Transverse colon (tissue), 4 donors: ENCODE measurements at places on chromosomes 3 and 15. TPM values are rescaled to one million over a fixed set of nuclear protein-coding genes. Genes with fewer than 3 reads are reported as not detected.

Gene AHSG
- not detected for total RNA-seq

- H3K36me3 ChIP-seq: no peaks in the 10 kb centered on the region
- H3K27me3 ChIP-seq: peaks cover 3% of the 10 kb centered on the region
- no peaks in the 10 kb centered on the region for H3K4me1 ChIP-seq
- no peak for DNase-seq
Observed at GRCh38 chr3:135792858-135793475, 172.6 kb upstream of the PPP2R3A start.

DNA sequence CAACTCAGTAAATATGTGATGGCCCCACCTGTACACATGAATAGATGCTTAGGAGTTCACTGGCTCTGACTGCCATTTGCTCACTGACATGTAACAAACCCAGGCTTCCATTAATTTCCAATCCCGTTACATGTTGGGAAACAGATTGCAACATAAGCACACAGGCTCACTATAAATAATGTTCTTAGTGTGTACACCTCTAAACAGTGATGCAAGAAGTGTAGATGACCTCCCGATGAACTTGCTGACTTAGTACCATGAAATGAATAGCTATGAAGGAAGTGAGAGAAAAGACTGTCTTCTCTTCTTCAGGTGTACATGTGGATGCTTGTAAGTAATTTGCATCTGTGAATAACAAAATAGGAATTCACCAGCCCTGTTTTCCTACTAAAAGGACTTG is 21.4 kb upstream of the FSIP1 start:
- H3K4me1 ChIP-seq: no peaks in the 10 kb centered on the region
- H3K27me3 ChIP-seq: no peaks in the 10 kb centered on the region
- H3K27ac ChIP-seq: no peak overlapping the region
- DNase-seq: no peak

GRCh38 chr15:99052205-99052604 is 44.6 kb upstream of the PGPEP1L start:
- H3K27me3 ChIP-seq: no peaks in the 10 kb centered on the region
- H3K4me1 ChIP-seq: no peaks in the 10 kb centered on the region
- no peak overlapping the region for H3K27ac ChIP-seq
- no peaks in the 10 kb centered on the region for H3K36me3 ChIP-seq
- H3K4me3 ChIP-seq: no peak overlapping the region

DNA sequence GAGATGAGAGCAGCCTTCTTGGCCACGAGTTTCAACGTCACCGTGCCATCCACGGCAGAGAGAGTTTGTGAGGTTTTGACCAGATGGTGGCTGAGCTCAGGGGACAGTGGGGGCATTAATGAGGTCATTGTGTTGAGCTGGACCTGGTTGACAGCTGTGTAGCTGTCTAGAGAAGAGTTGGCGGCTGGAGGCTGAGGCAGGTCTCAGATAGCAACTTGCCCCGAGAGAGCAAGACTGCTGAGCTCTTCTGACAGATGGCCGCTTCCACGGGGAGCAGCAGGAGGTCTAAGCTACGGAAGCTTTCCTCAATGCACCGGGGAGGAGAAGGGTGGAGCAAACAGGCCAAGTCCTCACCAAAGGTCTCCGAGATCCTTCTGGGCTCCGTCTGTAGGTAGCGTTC is 44.8 kb upstream of the EIF5A2 start:
- H3K27ac ChIP-seq: no peak overlapping the region
- no peaks in the 10 kb centered on the region for H3K27me3 ChIP-seq
- no peaks in the 10 kb centered on the region for H3K4me1 ChIP-seq

DNA sequence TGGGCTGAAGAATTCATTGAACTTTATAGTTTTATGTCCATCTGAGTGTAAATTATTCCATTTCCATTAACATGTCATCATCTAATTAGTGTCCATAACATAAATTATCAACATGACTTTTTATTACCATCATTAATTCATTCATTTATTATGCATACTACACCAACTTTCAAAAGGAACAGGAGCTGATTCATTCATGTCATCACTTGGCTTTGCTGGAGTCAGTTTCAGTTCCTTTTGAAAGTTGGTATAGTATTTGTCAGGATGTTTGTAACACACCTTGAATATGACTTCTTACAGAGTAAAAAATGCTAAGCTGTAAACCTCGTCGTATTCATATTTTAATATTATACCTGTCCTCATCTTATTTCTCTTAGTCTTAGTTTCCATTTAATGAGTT is 298.0 kb upstream of the RBMS3 start:
- H3K27me3 ChIP-seq: no peaks in the 10 kb centered on the region
- DNase-seq: no peak
- H3K36me3 ChIP-seq: no peaks in the 10 kb centered on the region
- H3K4me1 ChIP-seq: no peaks in the 10 kb centered on the region
- H3K27ac ChIP-seq: no peak overlapping the region
- H3K4me3 ChIP-seq: no peak overlapping the region

DNA sequence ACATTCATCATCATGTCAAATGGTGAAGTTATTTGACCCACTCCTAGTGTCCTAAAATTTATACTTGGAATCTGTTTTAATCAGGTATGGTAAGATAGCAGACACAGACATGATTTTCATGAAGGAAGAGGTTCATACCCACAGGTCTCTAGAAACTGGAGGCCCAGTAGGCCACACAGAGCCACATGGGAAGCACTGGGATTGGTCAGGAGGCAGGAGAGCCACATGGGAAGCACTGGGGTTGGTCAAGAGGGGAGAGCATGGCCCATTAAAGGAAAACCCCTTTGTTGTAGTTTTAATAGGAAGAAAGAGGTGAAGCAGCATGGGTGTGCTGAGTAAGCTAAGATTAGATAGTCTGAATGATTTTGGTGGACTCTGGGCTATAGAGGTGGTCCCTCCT is 356.9 kb downstream of the MFSD1 start:
- H3K36me3 ChIP-seq: no peaks in the 10 kb centered on the region
- no peaks in the 10 kb centered on the region for H3K4me1 ChIP-seq
- H3K27ac ChIP-seq: no peak overlapping the region
- H3K27me3 ChIP-seq: no peaks in the 10 kb centered on the region

Gene HESX1
- total RNA-seq: not detected

GRCh38 chr15:97504031-97504792 is 456.3 kb upstream of the ARRDC4 start:
- H3K27ac ChIP-seq: no peak overlapping the region
- H3K4me1 ChIP-seq: no peaks in the 10 kb centered on the region
- DNase-seq: no peak
- H3K36me3 ChIP-seq: no peaks in the 10 kb centered on the region

DNA sequence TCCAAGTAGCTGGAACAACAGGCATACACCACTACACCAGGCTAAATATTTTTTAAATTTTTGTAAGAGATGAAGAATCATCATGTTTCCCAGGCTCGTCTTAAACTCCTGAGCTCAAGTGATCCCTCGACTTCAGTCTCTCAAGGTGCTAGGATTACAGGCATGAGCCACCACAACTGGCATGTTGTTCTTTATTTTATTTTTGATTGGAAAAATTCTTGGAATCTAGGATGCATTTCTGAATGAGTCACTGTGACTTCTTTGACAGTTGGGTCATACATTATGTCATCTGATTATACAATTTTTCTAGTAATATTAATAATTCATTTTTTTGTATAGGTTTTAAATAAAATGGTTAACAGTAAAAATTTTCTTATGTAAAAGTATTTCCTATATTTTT is 870.2 kb downstream of the SI start:
- H3K4me3 ChIP-seq: no peak overlapping the region
- DNase-seq: no peak
- H3K27ac ChIP-seq: no peak overlapping the region
- H3K4me1 ChIP-seq: no peaks in the 10 kb centered on the region
- H3K36me3 ChIP-seq: no peaks in the 10 kb centered on the region
- no peaks in the 10 kb centered on the region for H3K27me3 ChIP-seq

Gene KCTD6
- total RNA-seq: 15.0 TPM

DNA sequence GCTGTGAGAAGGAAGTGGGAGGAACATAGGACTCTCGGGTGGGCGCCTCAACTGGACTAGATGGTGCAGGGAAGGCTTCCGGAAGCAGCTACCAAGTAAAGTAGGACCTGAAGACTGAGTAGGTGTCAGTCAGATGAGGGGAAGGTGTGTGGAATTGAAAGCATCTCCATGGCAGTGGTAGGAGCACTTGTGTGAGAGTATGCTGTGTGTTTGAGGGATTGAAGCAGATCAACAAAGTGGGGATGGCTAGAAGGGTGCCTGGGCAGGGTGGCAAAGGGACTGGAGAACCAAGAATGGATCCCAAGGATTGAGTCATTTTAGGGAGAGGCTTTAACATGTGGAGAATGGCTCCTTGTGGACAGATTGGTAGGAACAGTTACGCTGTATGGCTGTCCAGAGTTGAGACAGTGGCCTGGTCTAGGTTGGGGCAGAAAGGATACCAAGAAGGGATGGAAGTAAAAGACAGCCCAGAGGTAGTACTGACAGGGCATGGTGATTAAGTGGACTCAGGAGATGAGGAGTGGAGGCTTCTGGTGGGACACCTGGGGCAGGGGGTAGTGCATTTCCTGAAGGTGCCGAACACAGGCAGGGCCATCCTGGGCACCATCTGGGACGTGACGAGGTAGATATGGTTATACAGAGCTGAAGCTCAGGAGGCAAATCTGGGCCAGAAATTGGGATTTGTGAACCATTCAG is 1.5 kb downstream of the UQCC5 start:
- peak overlapping the region; percentile 90 for H3K27ac ChIP-seq
- DNase-seq: no peak
- H3K27me3 ChIP-seq: no peaks in the 10 kb centered on the region
- H3K36me3 ChIP-seq: peaks cover 7% of the 10 kb centered on the region

- no peak for DNase-seq
- peaks cover 10% of the 10 kb centered on the region for H3K4me1 ChIP-seq
- H3K4me3 ChIP-seq: no peak overlapping the region
Observed at GRCh38 chr3:124797426-124797945, 67.2 kb downstream of the UMPS start.

- H3K4me3 ChIP-seq: no peak overlapping the region
- H3K36me3 ChIP-seq: no peaks in the 10 kb centered on the region
- H3K27me3 ChIP-seq: no peaks in the 10 kb centered on the region
- no peaks in the 10 kb centered on the region for H3K4me1 ChIP-seq
- no peak for DNase-seq
Observed at GRCh38 chr3:96202181-96202580, 612.2 kb upstream of the EPHA6 start.

GRCh38 chr3:77536038-77536775 is 496.3 kb downstream of the ROBO2 start:
- H3K27ac ChIP-seq: no peak overlapping the region
- no peaks in the 10 kb centered on the region for H3K27me3 ChIP-seq
- H3K4me3 ChIP-seq: no peak overlapping the region
- H3K4me1 ChIP-seq: no peaks in the 10 kb centered on the region

- no peaks in the 10 kb centered on the region for H3K36me3 ChIP-seq
- no peak for DNase-seq
- no peak overlapping the region for H3K4me3 ChIP-seq
Observed at GRCh38 chr15:88447206-88447605, 20.0 kb downstream of the MRPL46 start.

Gene ALPK3
- total RNA-seq: 3.8 TPM

- H3K27ac ChIP-seq: no peak overlapping the region
- no peak overlapping the region for H3K4me3 ChIP-seq
- peaks cover 9% of the 10 kb centered on the region for H3K4me1 ChIP-seq
- no peaks in the 10 kb centered on the region for H3K36me3 ChIP-seq
- H3K27me3 ChIP-seq: no peaks in the 10 kb centered on the region
Observed at GRCh38 chr3:15107075-15107947, 8.4 kb upstream of the RBSN start.

- no peak for DNase-seq
- H3K27me3 ChIP-seq: no peaks in the 10 kb centered on the region
- no peaks in the 10 kb centered on the region for H3K36me3 ChIP-seq
- no peaks in the 10 kb centered on the region for H3K4me1 ChIP-seq
Observed at GRCh38 chr3:194937882-194938321, 252.2 kb downstream of the FAM43A start.

Gene DUOX1
- total RNA-seq: 0.14 TPM

Gene TGM5
- not detected for total RNA-seq

DNA sequence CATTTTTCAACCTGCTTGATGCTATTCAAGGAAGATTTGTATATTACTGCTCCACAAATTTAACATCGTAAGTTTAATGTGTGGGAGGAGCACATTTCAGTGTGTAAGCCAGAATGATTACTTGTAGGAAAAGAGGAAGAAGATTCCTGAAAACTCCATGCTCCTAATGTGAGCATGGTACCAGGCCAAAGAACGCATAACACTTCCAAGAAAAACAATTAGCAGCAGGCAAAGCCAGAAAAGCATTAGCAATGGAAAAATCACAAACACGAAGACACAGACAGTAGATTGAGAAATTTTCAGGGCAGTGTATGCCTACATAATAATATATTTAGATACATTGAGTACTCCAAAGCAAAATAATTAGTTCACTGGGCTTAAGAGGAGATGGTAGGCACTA is 96.6 kb upstream of the CBLB start:
- peaks cover 11% of the 10 kb centered on the region for H3K4me1 ChIP-seq
- no peak overlapping the region for H3K4me3 ChIP-seq
- no peak for DNase-seq
- H3K27ac ChIP-seq: no peak overlapping the region
- no peaks in the 10 kb centered on the region for H3K36me3 ChIP-seq

Gene TYRO3
- total RNA-seq: 0.82 TPM

- no peak for DNase-seq
- no peak overlapping the region for H3K4me3 ChIP-seq
- no peaks in the 10 kb centered on the region for H3K27me3 ChIP-seq
- H3K27ac ChIP-seq: no peak overlapping the region
- H3K4me1 ChIP-seq: peaks cover 6% of the 10 kb centered on the region
Observed at GRCh38 chr15:41553731-41554130, 5.3 kb upstream of the TYRO3 start.

DNA sequence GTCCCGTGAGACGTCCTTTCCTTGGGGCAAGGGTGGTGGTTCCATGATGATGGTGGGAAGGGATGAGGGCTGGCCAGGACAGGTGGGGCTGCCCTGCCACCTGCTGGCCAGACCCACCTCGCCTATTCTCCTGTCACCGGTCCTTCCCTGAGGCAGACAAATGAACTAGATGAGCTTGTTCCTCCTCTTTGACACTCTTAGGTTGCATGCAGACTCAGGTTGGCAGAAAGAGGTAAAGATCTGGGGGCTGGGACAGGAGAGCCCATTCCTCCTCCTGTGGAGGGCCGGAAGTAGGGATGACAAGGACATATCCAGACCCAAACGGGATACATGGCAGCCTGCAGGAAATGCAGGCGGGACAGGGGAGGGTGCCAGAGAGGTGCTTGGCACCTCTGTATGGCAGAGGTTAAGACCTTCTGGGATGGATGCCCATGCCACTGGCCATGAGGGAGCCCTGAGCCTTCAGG is 38.6 kb downstream of the ACSBG1 start:
- no peaks in the 10 kb centered on the region for H3K27me3 ChIP-seq
- no peak overlapping the region for H3K27ac ChIP-seq
- no peaks in the 10 kb centered on the region for H3K36me3 ChIP-seq
- peak; percentile 59 for DNase-seq
- no peaks in the 10 kb centered on the region for H3K4me1 ChIP-seq

Gene RASGRF1
- total RNA-seq: 0.14 TPM

- H3K4me3 ChIP-seq: no peak overlapping the region
- no peak for DNase-seq
Observed at GRCh38 chr3:16467393-16467792, 46.1 kb downstream of the RFTN1 start.

GRCh38 chr3:118144919-118145318 is 889.7 kb downstream of the IGSF11 start:
- no peaks in the 10 kb centered on the region for H3K36me3 ChIP-seq
- no peak overlapping the region for H3K27ac ChIP-seq
- H3K27me3 ChIP-seq: no peaks in the 10 kb centered on the region
- no peak overlapping the region for H3K4me3 ChIP-seq
- no peak for DNase-seq

GRCh38 chr3:154125378-154126030 is 4.3 kb downstream of the ARHGEF26 start:
- peak overlapping the region; percentile 18 for H3K4me3 ChIP-seq
- H3K4me1 ChIP-seq: peaks cover 5% of the 10 kb centered on the region
- peaks cover 7% of the 10 kb centered on the region for H3K27me3 ChIP-seq
- H3K27ac ChIP-seq: no peak overlapping the region
- H3K36me3 ChIP-seq: no peaks in the 10 kb centered on the region
